ENCODE measurements at places on chromosomes 7 and 10.

- no peak for DNase-seq
These were observed 129.2 kb downstream of the KIF20B start for GRCh38 chr10:89830624-89831023.

- no peak for DNase-seq
These were observed 182.6 kb downstream of the COBL start for GRCh38 chr7:51134013-51134441.

DNA sequence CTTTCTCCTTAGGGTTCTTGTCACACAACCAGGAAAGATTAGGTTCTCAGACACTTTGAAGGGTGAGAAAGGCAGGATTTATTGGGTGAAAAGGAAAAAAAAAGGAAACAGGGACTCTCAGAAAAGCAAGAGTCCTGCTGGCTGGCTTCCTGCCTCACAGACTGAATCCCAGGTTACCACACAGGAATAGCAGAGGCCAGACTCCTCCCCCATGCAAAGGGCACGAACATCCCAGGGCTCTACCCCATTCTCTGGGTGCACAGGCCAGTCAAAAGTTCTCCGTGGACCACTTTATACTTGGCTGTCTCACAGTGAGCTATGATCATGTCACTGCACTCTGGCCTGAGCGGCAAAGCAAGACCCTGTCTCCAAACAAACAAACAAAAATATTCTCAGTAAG is 42.6 kb downstream of the HOXA1 start:
- no peak for DNase-seq

DNA sequence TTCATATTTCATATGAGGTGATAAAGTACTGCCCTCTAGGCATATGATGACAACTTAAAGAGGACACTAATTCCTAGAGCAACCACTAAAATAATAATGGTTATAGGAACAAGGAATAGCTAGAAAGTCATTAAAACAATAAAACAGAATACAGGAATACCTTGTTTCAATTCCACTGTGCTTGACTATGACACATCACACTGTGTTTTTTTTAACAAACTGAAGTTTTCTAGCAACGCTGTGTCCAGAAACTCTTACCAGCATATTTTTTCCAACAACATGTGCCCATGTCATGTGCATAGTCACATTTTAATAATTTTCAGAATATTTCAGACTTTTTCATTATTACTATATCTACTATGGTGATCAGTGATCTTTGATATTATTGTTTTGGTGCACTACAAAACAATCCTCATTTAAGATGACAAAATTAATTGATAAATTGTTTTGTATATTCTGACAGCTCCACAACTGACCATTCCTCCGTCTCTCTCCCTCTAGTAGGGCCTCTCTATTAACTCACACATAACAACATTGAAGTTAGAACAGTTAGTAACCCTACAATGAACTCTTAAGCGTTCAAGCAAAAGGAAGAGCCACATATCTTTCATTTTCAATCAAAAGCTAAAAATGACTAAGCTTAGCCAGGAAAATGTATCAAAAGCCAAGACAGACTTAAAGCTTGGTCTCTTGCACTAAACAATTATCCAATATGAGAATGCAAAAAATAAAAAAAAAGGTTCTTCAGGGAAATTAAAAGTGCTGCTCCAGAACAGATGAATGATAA is 85.8 kb downstream of the SNX13 start:
- no peak for DNase-seq

- DNase-seq = no peak
These were observed 448.1 kb downstream of the GATA3 start for GRCh38 chr10:8502573-8502972.

DNA sequence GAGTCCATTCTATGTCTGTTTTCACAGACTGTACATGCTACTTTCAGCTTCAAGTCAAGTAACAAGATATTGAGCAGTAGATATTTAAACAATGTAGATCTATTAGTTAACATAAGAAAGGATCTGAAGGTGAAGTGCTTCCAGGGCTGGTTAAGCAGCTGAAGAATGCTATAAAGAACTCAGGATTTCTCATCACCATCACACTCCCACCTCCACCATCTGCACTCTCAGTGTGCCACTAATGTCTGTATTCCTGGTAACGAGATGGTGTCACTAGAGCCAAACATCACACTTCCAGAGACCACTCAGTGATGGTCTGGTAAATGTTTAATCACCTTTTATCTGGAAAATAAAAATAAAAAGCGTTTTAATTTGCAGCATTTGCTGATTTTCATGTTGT is 224.0 kb upstream of the FERD3L start:
- DNase-seq = no peak

GRCh38 chr10:31584098-31584631 is 265.1 kb downstream of the ZEB1 start:
- no peak for DNase-seq

DNA sequence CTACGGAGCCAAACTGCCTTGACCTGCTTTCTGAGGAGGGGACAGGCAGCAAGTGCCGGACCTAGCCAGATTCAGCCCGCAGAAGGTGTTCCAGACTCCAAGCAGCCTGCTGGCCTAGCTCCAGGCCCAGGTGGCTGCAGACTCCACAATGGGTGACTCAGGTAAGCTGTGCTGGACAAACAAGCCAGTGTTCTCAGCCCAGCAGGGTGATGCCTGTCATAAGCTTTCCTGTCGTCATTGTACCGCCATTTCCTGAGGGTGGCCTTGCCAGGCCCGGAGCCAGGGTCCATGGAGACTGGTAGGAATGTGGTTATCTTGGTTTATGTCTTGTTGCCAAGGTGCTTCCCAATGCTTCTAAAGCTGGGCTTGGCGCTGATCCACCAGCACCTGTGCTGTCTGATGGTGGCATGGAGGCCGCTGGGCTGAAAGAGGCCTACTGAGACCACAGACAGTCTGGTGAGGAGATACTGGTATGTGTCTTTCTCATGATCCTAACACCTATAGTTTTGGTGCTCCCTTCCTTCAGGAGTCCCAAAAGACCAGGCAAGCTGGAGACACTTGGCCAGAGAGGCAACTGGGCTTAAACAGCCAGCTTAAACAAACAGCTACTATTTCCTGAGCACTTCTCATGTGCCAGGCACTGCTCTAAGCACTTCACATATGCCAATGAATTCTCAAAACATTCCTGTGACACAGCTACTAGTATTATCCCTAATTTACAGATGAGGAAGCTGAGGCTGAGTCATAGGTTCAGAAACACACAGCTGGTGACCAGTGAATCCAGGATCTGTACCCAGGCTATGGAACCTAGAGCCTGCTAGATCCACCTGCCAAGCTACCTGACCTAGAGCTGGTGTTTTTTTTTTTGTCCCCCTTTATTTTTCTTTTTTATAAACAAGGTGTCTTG is 42.0 kb downstream of the ZC3HC1 start:
- no peak for DNase-seq

GRCh38 chr7:28551331-28551730 is 139.0 kb downstream of the CREB5 start:
- no peak for DNase-seq

DNA sequence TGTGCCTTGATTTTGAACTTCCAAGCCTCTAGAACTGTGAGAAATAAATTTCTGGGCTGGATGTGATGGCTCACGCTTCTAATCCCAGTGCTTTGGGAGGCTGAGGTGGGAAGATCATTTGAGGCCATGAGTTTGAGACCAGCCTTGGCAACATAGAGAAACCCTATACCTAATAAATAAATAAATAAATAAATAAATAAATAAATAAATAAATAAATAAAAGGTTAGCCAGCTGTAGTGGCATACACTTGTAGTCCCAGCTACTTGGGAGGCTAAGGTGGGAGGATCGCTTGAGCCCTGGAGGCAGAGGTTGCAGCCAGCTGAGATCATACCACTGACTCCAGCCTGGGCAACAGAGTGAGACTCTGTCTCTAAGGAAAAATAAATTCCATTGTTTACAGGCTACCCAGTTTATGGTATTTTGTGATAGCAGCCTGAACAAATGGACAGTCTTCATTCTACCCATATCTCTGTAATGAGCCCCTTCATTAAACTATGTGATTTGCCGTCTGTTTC is 67.7 kb downstream of the STEAP1B start:
- no peak for DNase-seq

GRCh38 chr7:81284576-81284975 is 365.7 kb upstream of the SEMA3C start:
- no peak for DNase-seq

DNA sequence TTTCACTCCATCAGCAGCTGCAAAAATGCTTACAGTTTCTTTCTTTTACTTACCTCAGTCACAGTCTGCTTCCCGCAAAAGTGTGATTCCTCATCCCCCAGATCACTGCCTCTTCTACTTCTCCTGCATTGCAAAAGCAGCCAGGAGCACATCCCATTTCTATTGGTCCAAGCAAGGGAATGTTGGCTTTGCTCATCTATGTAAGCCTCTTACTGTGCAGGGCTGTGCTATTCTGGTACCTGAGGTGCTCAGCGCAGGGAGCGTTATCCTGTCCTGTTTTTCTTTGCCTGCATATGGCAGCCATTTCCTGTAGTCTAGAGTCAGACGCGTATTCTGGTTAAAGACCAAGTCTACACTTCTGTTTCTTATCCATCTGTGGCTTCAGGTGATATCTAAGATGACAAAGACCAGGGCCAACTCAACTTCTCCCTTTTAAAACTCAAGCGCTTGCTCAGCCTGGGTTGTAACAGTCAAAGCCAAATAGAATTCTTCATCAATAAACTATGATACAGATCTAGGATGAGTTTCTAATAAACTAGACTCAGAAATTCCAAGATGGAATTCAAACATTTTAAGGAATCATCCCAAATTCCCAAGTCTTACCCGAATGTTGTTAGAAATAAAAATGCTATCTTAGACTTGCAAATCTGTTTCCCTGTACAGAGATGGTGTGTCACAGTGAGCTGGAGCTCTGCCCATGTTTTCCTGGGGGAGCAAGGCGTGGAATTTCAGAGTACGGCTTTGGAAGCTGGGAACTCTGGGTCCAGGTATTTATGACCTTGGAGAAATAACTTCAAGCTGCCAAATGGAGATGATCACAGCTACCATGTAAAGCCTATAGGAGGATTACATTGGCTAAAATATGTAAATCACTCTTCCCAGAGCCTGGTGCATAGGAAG is 6.1 kb upstream of the RBM17 start:
- no peak for DNase-seq

DNA sequence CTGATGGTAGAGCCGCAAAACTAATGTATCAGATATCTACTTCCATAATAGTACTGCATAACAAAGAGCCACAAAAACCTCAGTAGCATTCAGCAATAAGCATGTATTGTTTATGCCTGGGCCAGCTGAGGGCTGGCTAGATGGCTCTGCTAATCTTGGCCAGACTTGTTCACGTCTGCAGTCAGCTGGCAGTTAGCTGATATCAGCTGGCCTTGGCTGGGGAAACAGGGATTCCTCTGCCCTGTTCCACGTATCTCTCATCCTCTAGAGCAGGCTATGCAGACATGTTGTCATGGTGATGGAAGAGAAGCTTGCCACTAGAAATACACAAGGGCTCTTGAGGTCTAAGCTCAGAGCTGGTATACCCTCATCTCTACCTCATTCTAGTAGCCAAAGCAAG is 62.9 kb downstream of the GRM8 start:
- no peak for DNase-seq

GRCh38 chr10:69403519-69403918 is 13.2 kb downstream of the TACR2 start:
- no peak for DNase-seq

GRCh38 chr7:80145780-80146422 is 11.3 kb downstream of the GNAI1 start:
- no peak for DNase-seq

- DNase-seq = no peak
These were observed 56.4 kb downstream of the KAT6B start for GRCh38 chr10:74882831-74883230.

Measured in stimulated activated CD4-positive, alpha-beta T cell treated with anti-CD3 and anti-CD28 coated beads, TNF-alpha, amount 100 ng/mL, for 4 hours (primary cell).